Right renal pelvis (tissue), 4 donors: ENCODE measurements at places on chromosomes 11 and 22. TPM values are rescaled to one million over a fixed set of nuclear protein-coding genes. Genes with fewer than 3 reads are reported as not detected.
A peak's percentile ranks its signal among the peaks of the same experiment; 100 is the strongest.

The FOSL1 gene
- polyA plus RNA-seq, result 0.24 TPM

The KDM4D gene
- 2.6 TPM for polyA plus RNA-seq

The TRIM49 gene
- not detected for polyA plus RNA-seq

The PKDREJ gene
- 0.30 TPM for polyA plus RNA-seq

The ADAMTS8 gene
- polyA plus RNA-seq, result 3.4 TPM

The APOA1 gene
- polyA plus RNA-seq, result 117 TPM

The OR5A1 gene
- not detected for polyA plus RNA-seq

The OR52E8 gene
- polyA plus RNA-seq, result not detected

The TRIM29 gene
- 0.72 TPM for polyA plus RNA-seq

The SMIM35 gene
- polyA plus RNA-seq, result 0.08 TPM

The PDGFD gene
- 34.9 TPM for polyA plus RNA-seq

The LRRC56 gene
- 3.3 TPM for polyA plus RNA-seq

The OR52H1 gene
- not detected for polyA plus RNA-seq

GRCh38 chr22:46696229-46696518 is 41.9 kb downstream of the CERK start:
- no peak for DNase-seq

DNA sequence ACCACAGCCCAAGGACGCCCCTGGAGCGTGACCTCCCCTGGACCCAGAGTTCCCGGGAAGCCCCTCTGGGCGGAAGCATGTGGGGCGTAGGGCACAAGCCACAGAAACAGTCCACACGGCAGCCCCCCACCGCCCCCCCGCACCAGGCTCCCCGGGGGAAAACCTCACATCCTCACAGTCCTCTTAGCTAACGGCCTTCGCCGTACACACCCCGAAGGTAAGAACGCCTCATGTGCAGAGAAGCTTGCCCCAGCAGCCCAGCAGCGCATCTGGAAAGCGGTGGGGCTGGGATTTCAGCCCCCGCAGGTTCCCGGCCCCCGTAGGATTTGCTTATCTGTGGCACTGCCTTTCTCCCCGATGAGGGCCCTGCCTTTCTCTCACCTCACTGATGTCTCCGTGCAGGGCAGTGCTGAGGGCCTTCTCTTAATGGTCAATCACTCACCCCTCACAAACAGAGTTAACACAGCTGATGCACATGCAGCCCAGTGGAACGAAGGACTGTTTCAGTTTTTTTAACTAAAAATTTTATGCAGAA is 309.2 kb downstream of the BRD1 start:
- no peak for DNase-seq

- DNase-seq, result no peak
These were observed 65.6 kb downstream of the LDLRAD3 start for GRCh38 chr11:36009473-36009872.

DNA sequence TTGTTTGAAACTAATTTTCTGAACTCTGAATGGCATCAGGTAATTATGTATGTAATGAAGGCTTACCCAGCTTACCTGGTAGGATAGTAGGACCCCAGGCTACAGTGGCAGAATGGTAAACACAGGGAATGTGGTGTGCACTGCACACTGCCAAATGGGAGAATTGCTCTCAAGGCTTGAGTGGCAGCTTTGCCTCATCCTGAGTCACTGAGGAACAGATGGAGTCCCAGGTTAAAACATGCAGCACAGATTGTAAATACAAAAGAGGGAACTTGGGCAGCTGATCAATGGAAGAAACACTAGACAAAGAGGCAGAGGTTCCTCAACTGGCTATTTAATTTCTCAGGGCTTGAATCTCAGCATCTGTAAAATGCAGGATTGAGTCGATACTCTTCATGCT is 24.4 kb downstream of the GPR83 start:
- no peak for DNase-seq

DNA sequence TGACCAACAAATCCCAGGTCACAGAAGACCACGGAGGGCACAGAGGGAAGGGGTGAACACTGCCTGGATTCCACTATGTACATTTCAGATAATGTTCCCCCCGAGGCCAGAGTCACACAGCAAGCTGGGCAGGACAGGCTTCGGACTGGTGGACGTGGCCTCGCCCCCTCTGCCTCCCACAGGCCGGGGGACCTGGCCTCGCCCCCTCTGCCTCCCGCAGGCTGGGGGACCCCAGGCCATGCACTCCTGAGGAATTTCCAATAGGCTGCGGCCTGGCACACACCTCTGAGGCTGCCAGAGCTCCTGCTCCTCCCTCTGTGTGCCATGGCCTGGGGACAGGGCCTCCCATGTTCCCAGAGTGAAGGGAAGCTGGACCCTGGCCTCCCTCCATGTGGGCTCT is 1352.8 kb downstream of the BRD1 start:
- no peak for DNase-seq

GRCh38 chr11:62545437-62546243 is 966 bp downstream of the AHNAK start:
- no peak for DNase-seq

DNA sequence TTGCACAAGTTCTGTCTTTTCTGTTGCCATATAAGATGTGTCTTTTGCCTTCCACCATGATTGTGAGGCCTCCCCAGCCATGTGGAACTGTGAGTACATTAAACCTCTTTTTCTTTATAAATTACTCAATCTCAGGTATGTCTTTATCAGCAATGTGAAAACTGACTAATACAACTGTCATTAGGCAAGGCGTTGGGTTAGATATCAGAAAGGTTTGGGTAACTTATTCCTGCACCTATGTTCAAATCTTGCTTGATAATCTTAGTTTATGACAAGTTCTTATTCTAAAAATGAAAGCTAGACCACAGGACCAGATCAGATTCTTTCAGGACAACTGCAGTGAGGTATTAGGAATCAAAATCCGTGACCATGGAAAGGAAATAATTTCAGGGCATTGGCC is 160.6 kb upstream of the BDNF start:
- no peak for DNase-seq

- no peak for DNase-seq
These were observed 47.5 kb upstream of the GRAMD1B start for GRCh38 chr11:123382555-123383074.

GRCh38 chr11:20127671-20128527 is 32.4 kb downstream of the DBX1 start:
- DNase-seq, result peak; percentile 40

GRCh38 chr11:6263662-6264061 is 4.0 kb downstream of the CCKBR start:
- DNase-seq, result no peak

DNA sequence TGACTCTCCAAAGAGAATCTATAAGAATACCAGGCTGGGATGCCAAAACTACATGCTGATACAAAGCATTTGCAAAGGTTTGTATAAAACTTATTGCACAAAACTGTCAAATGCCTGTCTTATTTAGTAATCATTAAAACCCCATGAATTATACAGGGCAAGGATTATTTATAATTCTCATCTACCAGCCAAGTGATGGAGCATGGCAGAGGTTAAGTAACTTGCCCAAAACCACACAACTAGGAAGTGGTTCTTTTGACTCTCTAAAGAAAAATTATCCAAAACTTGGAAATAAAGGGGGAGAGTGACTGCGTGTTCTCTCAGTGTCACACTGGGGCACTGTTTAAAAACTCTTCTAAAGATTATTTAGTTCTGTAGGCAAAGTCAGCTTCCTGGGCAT is 17.4 kb upstream of the CLMP start:
- no peak for DNase-seq

DNA sequence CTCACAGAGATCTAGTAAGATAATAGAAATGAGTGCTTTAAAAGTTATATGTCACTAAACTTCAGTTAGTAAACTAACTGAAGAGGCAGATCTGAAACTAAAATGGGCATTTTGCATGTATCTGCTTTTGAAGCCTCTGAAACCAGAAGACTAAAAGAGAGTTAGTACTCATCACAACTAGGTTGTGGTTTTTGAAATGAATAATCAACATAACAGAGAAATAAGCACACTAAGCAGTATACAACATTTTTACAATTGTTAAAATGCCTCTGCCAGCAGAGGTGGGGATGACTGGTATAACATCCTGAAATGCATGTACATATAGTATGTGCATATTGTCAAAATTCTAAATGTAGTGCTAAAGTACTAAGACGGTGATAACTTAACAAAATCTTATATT is 564.5 kb downstream of the DLG2 start:
- no peak for DNase-seq

DNA sequence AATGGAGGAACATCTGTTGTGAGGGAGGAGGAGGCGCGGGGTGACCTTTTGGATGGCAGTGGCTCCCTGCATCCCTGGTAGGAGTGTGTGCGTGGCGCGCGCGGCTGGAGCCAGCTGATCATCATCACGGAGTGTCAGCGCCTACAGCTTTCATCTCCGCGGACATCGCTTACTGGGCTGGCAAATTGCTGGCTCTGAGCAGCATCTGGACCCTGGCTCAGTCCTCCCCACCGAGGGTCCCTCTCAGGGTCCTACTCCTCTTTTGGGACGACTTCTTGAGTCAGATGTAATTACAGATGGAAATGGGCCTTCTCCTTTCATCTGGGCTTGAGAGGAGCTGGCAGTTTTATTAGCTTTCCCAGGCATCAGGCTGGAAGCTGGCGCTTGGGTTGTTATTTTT is 85.3 kb downstream of the CACNA1I start:
- DNase-seq, result no peak

DNA sequence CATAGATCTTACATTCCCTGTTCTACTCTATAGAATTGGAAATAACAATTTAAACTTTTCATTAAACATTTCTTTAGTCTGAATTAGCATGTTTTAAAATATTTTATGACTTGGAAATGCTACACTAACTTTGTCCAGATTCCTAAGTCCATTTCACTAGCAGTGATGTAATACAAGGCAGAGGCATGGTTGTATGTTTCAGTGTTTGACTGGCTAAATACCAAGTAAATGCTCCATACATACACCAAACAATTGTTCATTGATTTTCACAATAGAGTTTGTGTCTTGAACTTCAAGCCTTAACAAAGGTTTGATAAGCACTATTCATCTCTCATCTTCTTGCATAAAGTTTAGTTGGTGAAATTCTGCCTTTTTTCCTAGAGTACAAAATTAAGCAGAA is 13.5 kb downstream of the ZBED5 start:
- no peak for DNase-seq

DNA sequence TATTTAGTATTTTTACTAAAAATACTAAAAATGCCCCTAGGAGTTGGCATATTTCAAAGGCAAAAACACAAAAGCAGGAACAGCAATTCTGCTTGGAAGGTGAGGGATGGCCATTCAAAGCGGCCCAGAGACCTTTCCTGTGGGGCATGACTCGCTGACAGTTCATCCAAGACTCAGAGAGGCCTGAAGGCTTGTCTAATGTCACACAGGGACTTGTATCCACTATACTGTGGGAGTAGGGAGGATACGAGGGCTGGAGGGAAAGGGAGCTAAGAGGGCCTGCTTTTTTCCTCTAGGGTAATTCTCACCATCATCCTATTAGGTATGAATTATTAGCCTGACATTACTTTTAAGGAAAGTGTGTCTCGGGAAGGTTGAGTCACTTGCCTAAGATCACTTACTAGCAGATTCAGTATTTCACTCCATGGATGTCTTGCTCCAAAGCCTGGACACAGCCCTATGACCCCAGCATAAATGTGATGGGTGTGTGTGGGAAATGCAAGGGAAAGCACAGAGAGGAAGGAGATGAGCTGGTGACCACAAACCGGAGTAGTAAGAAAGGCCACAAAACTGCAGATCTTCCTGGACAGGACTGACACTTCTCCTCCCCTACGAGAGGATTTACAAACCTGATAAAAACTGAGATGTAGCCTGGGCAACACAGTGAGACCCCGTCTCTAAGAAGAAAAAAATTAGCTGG is 16.7 kb upstream of the UCP3 start:
- DNase-seq, result no peak

- no peak for DNase-seq
These were observed 847.9 kb upstream of the ANO3 start for GRCh38 chr11:25483915-25484635.

DNA sequence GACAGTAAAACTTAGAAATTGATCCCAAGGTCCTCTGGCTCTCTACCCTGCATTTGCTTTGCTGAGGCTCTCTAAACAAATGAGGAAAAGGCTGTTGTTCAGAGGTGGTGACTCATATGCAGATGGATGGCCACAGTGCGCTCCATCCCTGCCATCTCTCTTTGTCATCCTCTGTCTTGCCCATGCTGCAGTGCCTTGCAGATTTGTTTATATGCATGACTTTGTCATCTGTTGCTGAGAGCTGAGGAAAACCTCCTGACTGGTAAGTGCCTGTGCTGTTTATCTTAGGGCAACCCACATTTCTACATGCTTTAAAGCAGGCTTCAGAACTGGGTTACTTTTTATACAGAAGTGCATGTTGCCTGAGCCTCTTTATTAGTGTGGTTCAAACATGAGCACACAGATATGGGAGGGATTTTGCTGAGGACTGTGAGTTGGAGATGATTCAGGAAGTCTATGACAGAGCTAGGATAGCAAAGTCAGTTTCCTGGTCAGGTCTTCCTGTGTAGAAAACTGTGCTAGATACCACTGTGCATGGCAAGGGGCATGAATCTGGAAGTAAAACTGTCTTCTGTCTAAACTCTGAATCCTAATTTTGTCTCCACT is 57.4 kb downstream of the JAM3 start:
- DNase-seq, result no peak

GRCh38 chr22:20412474-20413216 is 18.7 kb downstream of the ZNF74 start:
- no peak for DNase-seq

DNA sequence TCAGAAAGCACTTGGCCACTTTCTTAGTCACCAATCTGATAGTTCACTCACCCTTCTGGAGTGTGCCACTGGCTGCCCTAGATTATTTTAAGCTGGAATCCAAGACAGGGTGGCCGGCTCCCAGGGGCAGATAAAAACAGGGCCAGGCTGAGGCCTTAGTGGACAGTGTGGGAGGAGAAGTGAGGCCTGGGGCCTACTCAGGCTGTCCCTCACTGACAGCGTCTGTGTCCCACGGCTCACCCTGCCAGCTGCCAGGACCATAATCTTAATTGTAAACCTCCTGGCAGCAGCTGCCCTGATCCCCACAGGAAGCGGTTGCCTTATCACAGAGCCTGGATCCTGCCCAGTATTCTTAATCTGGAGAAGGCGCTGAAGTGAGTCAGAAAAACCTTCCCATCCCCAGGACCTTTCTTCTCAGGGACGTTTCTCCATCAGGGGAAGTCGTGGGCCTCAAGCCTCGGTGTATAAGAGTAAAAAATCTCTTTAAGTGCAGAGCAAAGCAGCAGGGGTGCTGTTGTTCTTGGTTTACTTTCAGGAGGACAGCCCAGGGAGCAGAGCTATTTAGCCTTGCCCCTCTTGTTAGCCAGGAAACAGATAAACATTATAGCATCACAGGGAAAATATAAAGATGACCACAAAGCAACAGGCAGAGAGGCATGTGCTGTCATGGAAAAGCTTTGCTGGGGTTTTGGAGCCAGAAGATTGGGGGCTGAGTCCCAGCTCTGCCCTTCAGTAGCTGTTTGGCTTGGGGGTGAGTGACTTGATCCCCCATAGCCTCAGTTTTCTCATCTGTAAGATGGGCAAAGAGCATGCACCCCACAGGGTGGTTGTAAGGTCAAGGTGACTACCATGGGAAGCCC is 39.6 kb downstream of the TSPAN18 start:
- no peak for DNase-seq

GRCh38 chr11:69573761-69574607 is 67.0 kb upstream of the CCND1 start:
- no peak for DNase-seq
